Activated CD4-positive, alpha-beta T cell treated with anti-CD3 and anti-CD28 coated beads, Interleukin-2, amount 50 U/mL, for 4 hours (primary cell): ENCODE measurements at places on chromosomes 3 and 15.
A peak's percentile ranks its signal among the peaks of the same experiment; 100 is the strongest.

GRCh38 chr3:112744825-112745566, 101.7 kb downstream of the CD200R1L start:
- DNase-seq = no peak

- DNase-seq = peak; percentile 65
Observed at GRCh38 chr3:111667621-111668239, 72.6 kb upstream of the ZBED2 start.

GRCh38 chr15:68399096-68400065, 32.6 kb downstream of the ITGA11 start:
- DNase-seq = no peak

GRCh38 chr15:95591270-95591669, 739.2 kb upstream of the NR2F2 start:
- no peak for DNase-seq

GRCh38 chr3:86239946-86240345, 751.0 kb downstream of the VGLL3 start:
- no peak for DNase-seq

DNA sequence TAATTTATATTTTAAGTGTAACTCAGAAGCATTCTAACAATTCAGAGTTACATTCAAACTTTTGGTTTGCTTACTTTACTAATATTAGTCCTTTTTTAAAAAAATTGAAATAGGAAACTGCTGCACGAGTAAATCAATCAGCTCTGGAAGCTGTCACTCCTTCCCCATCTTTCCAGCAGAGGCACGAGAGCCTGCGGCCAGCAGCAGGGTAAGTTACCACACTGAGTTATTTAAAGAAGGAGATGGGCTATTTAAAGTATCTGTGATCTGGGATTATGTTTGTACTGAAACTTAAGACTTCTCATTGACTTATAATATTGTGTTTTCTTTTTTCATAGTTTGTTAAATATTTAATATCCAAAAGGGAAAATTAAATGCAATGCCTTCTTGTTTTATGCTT, 29.3 kb downstream of the APPL1 start:
- no peak for DNase-seq

DNA sequence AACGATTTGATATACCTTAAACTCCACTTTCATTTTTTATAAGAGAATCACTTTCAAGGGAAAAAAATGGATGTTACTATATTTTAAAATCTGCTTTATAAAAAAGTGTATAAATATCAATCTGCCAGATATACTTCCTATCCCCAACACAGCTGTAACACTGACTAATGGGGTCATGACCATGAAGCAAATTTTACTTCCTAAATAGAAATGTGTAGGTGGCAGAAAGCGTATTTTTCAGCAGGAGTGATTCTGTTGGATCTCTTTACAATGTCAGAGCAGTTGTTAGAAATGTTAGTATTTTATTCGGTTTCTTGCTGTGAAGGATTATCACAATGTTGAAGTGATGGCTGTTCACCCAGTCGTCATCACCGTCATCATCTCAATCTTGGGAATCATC, 5.5 kb upstream of the C15orf40 start:
- no peak for DNase-seq

DNA sequence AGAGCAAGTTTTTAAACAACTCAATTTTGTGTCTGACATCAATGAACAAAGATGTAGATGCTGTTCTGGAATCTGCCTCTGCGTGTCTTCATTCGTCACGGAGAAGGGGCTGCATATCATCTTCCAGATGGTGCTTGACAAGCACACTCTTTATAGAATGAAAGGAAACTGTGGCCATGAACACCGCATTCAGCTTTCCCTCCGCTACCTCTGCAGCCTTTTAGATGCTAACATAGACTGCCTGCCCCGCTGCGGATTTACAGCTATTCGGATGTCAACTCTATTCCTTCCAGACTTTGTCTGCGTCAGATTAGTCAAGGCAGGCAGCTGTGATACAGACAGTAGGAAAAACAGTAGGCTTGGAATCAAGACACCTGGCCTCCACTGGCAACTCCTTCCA, 232.9 kb downstream of the TJP1 start:
- no peak for DNase-seq

DNA sequence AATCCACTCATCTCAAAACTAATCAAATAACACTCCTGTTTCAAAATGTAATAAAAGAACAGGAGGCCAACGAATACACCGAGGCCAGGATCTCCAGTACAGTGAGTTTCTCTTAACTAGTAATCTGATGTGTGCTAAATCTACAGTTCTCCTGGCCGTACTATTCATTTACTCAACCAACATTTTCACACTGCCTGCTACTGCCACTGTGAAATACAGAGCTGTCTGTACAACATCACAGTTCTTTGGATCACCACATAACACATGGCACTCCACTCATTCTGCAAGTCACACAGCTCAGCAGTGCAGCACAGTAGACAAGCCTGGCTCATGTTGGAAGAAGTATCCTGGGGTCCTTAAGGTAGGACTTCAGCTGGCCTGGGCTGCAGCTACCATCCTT, 21.9 kb downstream of the RIOX2 start:
- no peak for DNase-seq

DNA sequence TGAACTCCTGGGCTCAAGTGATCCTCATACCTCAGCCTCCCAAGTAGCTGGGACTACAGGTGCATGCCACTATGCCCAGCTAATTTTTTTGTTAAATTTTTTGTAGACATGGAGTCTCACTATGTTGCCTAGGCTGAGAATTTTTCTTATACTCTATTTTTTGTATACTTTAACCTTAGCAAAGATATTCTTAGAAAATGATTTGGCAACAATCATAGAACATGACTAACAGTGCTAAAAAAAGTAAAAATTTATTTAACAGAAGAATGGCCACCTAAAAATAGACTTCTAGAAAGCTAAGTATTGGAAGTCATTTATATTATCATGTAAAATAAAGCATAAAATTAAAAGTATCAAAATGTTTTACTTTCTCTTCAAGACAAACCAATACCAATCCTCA, 322.3 kb downstream of the PLCL2 start:
- DNase-seq = no peak

GRCh38 chr3:169365993-169366915, 297.3 kb downstream of the MECOM start:
- no peak for DNase-seq

DNA sequence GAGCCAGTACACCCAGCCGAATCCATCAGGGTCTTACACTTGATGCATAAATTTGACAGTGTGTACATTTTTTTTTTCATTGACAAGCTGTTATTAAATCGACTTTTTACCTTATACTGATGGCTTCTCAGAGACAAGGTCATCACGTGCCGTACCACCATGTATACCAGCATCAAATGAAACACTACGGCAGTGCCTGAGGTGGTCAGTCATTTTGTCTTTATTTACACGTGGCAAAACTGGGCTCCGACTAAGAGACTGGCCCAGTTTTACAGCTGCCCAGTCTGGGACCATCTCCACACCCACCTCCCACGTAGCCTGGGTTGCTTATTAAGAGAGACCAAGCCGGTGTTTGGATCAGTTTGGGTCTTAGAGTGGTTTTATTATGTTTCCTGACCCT, 57.4 kb downstream of the TMEM266 start:
- no peak for DNase-seq

DNA sequence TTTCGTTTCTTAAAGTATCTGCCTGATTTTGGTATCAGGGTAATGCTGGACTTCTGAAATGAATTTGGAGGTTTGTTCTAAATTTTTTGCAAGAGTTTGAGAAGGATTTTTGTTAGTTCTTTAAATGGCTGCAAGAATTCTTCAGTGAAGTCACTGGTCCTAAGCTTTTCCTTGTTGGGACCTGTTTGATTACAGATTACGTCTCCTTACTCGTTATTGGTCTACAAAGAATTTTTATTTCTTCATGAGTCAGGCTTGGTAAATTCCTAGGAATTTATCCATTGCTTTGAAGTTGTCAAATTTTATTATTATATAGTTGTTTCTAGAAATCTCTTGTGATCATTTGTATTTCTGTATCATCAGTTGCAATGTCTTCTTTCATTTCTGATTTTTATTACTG, 196.0 kb downstream of the DPH6 start:
- no peak for DNase-seq

DNA sequence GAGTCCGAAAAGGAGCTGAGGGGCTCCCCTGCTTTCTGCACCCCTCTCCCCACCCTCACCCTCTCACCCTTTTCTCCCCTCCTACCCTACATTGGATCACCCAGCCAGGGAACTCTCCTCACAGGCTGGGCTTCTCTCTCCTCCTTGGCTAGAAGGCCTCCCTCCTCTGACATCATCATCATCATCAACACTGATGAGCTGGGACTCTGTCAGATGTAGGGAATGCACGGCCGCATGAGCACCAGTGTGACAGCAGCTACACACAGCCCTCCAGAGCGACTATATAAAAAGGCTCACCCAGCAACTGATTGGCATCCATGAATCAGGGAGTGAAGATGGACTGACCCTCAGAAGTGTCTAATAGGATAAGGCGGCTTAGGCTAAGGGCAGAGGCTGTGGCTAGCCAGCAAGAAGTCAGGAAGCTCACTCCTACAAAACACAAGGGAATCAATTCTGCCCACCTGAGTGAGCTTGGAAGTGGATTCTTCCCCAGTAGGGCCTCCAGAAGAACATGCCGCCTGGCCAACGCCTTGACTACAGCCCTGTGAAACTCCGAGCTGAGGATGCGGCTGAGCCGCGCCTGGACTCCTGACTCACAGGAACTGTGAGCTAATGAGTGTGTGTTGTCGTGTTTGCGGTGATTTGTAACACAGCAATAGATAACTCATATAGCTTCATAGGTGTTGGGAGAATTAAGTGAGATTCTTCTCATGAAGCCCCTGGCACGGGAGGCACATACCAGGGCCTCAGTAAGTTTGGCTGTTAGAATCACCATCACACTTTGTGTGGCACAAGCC, 147.6 kb downstream of the FAM43A start:
- no peak for DNase-seq

GRCh38 chr3:115651599-115651998, 28.3 kb downstream of the GAP43 start:
- no peak for DNase-seq

GRCh38 chr3:185527364-185527763, 25.0 kb downstream of the LIPH start:
- DNase-seq = no peak

- no peak for DNase-seq
Observed at GRCh38 chr3:188367678-188368077, 213.7 kb downstream of the LPP start.

GRCh38 chr3:190183121-190183520, 62.4 kb upstream of the P3H2 start:
- no peak for DNase-seq

- no peak for DNase-seq
Observed at GRCh38 chr3:166071-166470, 30.5 kb upstream of the CHL1 start.

DNA sequence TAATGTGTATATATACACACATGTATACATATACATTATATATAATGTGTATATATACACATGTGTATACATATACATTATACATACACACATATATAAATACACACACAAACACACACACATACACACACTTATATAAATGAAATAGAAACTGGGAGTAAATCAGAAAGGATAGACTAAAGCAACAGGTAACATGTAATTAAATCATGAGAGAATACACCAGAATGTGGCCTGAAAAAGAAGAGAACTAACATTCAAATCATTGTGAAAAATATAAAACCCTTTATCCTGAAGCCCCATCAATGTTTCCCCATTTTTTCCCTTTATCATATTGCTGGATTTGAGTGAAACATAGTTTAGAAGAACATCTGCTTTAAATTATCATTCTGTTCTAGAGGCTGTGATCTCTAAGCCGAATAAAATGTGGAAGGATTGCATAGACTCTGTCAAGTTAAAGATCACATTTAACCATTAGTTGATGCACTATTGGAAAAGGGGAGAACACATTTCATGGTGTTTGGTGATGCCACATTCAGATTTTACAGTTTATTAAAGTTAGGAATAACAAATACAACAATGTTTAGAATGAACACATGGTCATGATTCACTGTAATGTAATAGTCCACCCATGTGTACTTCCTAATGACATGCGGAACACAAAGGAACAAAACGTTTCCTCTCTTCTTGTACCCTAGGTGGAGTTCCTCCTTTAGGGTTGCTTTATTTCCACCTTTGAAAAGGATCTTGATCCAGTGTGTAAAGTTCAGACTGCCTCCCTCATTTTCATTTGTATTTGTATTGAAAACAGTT, 12.5 kb upstream of the THRB start:
- DNase-seq = no peak

- no peak for DNase-seq
Observed at GRCh38 chr3:105997800-105998526, 129.2 kb upstream of the CBLB start.

- DNase-seq = no peak
Observed at GRCh38 chr3:138434276-138434874, at the start of gene ESYT3. TSS of gene ESYT3 (plus strand) at chr3:138434616. CDS start at chr3:138434799, 183 bp downstream.

DNA sequence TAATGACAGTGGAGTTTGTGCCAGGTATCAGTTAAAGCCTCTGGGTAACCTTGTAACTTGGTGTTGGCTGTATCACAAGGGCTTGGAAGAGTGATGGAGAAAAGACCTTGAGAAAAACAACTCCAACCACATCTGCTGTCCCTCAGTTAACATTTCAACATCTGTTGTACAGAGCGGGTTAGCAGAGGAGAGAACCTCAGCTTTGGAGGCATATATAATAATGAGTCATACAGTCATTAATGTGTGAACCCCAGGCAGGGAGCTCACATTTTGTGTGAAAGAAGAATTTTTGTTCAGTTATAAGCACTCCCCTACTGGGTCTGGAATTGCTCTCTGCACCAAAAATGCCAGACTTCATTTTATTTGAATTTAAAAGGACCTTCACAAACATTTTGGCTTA, 439.5 kb downstream of the PDCD6IP start:
- DNase-seq = no peak

DNA sequence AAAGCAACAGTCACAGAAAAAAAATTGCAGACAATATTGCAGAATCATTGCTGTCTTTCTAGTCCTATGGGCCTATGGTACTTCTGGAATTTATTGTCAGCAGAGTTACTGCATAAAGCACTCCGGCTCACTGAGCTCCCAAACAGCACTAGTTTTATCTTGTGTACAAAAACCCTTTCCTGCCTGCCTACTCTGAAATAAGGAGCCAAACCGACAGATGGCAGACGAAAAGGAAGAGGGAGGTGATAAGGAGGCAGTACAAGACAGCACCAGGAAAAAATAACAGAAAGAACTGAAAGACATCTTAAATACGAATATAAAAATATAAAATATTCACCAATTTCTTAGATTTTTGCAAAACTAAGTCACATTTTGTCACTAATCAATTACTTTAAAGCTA, 15.6 kb downstream of the HERC1 start:
- DNase-seq = no peak

GRCh38 chr15:95451938-95452337, 878.6 kb upstream of the NR2F2 start:
- DNase-seq = no peak

- no peak for DNase-seq
Observed at GRCh38 chr15:66981771-66982170, 83.6 kb upstream of the SMAD3 start.

- DNase-seq = no peak
Observed at GRCh38 chr3:176906046-176906905, 291.0 kb downstream of the TBL1XR1 start.
